GM23248 (cell line): ENCODE measurements at places on chromosomes 16 and 17. TPM values are rescaled to one million over a fixed set of nuclear protein-coding genes. Genes with fewer than 3 reads are reported as not detected.

Gene EVPL
- total RNA-seq: not detected in 2 replicates

GRCh38 chr16:9425236-9425635, 333.8 kb downstream of the HAPSTR1 start:
- no peaks in the 10 kb centered on the region for H3K4me1 ChIP-seq
- H3K27ac ChIP-seq: no peak overlapping the region
- H3K36me3 ChIP-seq: no peaks in the 10 kb centered on the region
- H3K4me3 ChIP-seq: no peak overlapping the region
- H3K27me3 ChIP-seq: no peaks in the 10 kb centered on the region
- no peak for DNase-seq

Gene CCDC154
- total RNA-seq: not detected in 2 replicates

DNA sequence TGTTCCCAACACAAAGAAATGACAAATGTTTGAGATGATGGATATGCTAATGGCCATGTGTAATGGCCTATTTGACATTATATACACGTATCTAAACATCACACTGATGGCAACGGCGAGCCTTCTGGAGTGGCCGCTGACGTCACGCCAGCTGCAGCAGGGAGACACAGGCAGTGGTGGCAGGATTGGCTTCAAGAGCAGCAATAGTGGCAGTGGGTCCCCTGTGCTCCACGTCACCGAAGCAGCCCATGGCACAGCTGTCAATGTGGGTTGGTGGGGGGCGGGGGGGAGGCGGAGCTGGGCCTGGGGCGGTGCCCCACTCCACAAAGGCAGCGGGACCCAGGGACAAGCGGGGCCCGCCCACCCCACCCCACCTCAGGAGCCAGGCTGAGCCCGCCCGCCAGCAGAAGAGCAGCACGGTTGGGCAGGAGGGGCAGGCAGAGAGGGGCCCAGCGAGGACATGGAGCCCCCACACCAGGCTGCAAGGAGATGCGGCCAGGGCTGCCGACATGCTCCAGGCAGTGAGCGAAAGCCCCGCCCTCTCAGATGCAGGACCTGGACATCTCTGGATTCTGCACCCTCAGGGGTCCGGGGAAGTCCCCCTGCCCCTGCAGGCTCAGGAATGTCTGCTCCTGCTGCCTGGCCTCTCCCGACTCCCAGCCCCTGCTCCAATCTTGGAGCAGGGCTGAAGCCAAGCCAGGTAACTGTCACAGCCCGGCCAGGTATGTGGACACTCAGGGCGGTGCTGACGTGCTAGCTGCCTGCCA, 64.6 kb downstream of the USP32 start:
- no peak for DNase-seq
- H3K27ac ChIP-seq: no peak overlapping the region
- H3K4me1 ChIP-seq: no peaks in the 10 kb centered on the region
- H3K27me3 ChIP-seq: no peaks in the 10 kb centered on the region
- H3K4me3 ChIP-seq: no peak overlapping the region
- H3K36me3 ChIP-seq: no peaks in the 10 kb centered on the region

- H3K4me1 ChIP-seq: peaks cover under 1% of the 10 kb centered on the region; the same call in 1 of the 2 replicates
- H3K4me3 ChIP-seq: no peak overlapping the region
- H3K36me3 ChIP-seq: peaks cover 3% of the 10 kb centered on the region; the same call in 1 of the 2 replicates
- no peak overlapping the region for H3K27ac ChIP-seq
- DNase-seq: no peak
These were observed 27.4 kb downstream of the EMP2 start for GRCh38 chr16:10552998-10553491.

- H3K27ac ChIP-seq: no peak overlapping the region
- no peaks in the 10 kb centered on the region for H3K4me1 ChIP-seq
- no peaks in the 10 kb centered on the region for H3K27me3 ChIP-seq
- H3K36me3 ChIP-seq: no peaks in the 10 kb centered on the region
- H3K4me3 ChIP-seq: no peak overlapping the region
- DNase-seq: no peak
These were observed 83.4 kb upstream of the GSE1 start for GRCh38 chr16:85529489-85530369.

DNA sequence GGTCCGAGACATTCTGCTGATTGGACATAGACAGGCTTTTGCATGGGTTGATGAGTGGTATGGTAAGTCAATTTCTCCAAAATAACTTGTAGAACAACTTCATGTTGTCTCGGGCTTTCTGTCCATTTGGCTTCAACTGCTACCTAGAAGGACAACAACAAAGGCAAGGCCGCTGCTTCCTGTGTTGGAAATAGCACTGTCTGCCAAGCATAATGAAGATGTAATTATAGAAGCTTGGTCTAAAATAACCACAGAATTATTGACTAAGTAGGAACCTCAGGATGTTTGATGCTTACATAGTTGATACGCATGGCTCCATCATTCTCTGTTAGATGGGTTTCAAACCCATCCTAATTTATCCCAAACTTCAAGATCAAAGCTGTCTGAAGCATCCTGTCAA, 42.3 kb upstream of the NOL11 start:
- H3K36me3 ChIP-seq: no peaks in the 10 kb centered on the region
- no peaks in the 10 kb centered on the region for H3K27me3 ChIP-seq
- H3K4me3 ChIP-seq: no peak overlapping the region

Gene MBTPS1
- 95.7 and 103 TPM in 2 replicates for total RNA-seq

DNA sequence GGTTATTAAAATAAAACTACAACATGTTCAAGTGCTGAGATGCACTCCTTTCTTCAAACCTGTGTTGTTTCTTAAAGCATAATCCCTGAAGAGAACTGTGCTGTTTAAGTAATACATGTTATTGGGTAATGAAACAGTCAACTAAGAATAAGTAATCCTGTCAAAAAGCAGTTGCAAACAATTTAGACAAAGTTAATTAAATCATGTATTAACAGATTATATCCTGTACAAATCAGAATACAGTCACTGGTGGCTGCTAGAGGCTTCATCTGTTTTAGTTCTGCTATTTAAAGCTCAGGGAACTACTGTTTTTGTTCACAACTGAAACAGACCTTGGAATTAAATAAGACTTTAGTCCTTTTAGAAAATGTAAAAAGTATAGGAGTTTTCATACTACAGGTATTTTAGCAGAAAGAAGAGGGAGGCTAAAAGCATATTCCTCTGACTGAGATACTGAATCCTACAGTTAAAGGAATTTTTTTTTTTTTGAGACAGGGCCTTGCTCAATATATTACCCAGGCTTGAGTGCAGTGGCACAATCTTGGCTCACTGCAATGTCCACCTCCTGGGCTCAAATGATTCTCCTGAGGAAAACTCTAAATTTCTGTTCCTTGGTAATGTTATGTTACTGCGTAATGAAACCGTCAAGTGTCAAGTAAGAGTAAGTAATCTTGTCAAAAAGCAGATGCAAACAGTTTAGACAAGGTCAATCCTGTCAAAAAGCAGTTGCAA, 27.3 kb upstream of the ITGA2B start:
- H3K27me3 ChIP-seq: no peaks in the 10 kb centered on the region
- H3K4me1 ChIP-seq: peaks cover 11% of the 10 kb centered on the region
- H3K27ac ChIP-seq: peak overlapping the region; percentile 66
- H3K36me3 ChIP-seq: peaks cover 16% of the 10 kb centered on the region

Gene KRTAP9-2
- total RNA-seq: not detected in 2 replicates

DNA sequence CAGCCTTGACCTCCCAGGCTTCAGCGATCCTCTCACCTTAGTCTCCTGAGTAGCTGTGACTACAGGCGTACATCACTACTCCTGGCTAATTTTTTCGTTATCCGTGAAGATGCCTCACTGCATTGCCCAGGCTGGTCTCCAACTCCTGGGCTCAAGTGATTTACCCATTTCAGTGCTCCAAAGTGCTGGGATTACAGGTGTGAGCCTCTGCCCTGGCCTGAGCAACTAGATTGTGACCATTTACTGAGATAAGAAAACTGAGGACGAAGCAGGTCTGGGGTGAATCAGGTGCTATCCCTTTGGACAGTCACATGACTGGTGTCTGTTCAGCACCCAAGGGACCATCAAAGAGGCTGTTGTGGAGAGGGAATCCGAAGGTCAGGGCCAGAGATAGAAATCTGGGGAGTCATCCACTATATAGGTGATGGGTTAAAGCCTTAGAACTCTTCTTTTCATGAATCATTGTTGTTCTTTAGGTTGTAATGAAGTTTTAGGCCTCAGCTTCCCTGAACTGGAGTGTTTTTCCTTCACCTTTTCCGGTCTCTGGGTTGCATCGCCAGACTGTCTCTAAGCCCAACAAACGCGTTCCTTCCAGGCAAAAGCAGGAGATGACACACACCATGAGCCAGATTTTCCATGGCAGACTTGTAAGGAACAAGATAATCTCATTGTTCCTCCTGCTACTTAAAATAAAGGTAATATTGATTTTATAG, 62.5 kb downstream of the FTO start:
- no peaks in the 10 kb centered on the region for H3K36me3 ChIP-seq
- no peaks in the 10 kb centered on the region for H3K27me3 ChIP-seq
- peak overlapping the region; percentile 55 for H3K27ac ChIP-seq
- DNase-seq: peak; percentile 80
- peaks cover 56% of the 10 kb centered on the region for H3K4me1 ChIP-seq

DNA sequence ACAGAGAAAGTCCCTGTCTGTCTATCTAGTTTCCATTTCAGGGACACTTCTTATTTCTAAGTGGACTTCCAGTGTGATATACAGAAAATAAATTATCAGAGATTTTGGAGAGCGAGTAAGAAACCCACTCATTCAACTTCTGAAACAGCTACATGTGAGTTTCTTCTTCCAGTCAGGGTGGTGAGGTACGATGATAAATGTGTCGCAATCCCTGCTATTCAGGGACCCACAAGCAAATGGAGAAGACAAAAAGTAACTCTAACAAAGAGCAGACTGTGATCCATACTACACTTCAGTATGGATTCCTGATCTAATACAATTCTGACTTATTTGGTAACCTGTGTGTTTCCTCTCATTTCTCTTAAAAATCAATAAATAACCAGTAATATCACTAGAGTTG, 16.8 kb downstream of the CNTNAP4 start:
- H3K27me3 ChIP-seq: no peaks in the 10 kb centered on the region
- H3K4me1 ChIP-seq: no peaks in the 10 kb centered on the region
- no peak overlapping the region for H3K27ac ChIP-seq
- no peaks in the 10 kb centered on the region for H3K36me3 ChIP-seq
- DNase-seq: no peak

GRCh38 chr16:3656491-3657468, 2.3 kb downstream of the DNASE1 start:
- H3K27ac ChIP-seq: no peak overlapping the region
- H3K36me3 ChIP-seq: peaks cover 18% of the 10 kb centered on the region
- peak; percentile 12 for DNase-seq
- no peaks in the 10 kb centered on the region for H3K4me1 ChIP-seq

Gene CACNG1
- not detected in 2 replicates for total RNA-seq

- H3K36me3 ChIP-seq: no peaks in the 10 kb centered on the region
- no peak overlapping the region for H3K27ac ChIP-seq
- DNase-seq: no peak
- H3K4me1 ChIP-seq: peaks cover 10% of the 10 kb centered on the region
These were observed 9.7 kb upstream of the BAIAP2 start for GRCh38 chr17:81025065-81025740.
